ENCODE measurements at places on chromosomes 4 and X.

DNA sequence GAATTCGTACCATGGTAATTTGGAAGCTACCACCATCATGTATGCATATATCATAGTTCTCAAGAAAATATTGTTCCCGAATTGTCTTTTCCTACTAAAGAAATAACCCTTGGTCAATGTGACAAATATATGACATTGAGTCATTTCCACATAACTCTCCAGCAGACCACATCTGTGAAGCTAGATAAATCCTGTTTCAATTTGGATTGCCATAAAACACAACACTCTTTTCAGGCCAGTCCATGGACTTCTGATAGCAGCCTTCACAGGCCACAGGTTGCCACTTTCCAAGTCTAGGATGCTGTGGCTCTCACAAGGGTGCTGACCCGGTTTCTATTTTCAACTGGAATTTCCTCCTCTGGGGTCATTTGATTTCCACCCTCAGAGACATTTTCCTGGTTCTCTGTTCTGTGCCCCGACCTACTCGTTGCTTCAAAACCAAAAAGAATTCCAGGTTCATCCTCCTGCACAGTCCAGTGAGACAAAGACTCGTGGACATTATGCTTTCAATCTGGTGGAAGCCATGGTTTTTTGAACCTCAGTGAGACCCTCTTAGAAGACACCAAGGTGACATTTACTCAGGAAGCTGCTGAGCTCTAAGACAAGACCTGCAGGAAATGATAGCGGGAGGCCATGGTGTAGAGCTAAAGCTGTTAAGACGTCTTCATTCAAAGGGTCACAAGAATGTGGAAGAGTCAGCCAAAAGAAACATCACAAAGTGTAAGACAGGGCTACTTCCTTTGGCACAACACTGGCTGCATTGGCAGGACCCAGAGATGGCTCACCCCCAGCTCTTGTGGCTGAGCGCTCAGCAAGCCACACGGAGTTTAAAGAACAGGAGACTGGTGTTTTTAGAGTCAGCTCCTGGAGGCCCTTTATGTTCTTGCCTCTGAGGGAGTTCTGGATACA, 119.8 kb downstream of the AMELX start:
- DNase-seq = no peak

GRCh38 chr4:37463033-37463856, 218.7 kb downstream of the NWD2 start:
- DNase-seq = no peak

- DNase-seq = no peak
Observed at GRCh38 chr4:165740911-165741310, 132.1 kb upstream of the TLL1 start.

DNA sequence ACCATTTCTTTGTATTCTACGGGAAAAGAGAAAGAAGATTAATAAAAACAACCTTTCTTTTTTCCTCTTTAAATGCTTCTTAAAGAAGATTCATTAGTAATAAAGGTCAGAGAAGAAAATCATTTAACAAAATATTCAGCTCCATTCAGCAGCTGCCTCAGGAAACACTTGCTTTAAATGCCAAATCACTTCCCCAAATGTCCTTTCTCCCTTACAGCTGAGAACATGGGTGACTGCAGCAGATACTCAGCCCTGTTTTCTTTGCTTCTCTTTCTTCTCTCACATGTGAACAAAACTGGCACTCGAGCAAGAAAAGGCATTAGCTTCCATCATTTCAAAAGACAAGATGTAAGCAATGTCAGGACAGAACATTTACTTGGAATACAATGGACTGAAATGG, 120.2 kb downstream of the INPP4B start:
- no peak for DNase-seq

DNA sequence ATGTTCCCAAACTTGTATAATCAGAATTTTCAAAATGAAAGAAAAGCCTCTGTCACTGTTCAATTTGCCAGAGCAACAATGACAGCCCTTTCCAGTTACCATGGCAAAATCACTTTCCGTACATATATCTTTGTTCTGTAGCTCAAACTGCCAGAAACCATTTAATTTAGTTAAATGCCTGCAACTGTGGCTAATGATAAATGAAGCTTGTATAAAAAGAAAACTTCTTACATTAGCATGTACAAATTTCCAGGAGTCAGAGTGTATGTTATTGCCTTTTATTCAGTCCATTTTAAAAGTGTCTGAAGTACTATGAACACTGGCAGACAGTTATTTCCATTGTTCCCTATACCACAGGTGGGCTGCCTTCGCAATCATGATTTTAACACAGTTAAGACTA, 30.3 kb downstream of the ARAP2 start:
- no peak for DNase-seq

GRCh38 chr4:93346840-93347239, 481.7 kb upstream of the ATOH1 start:
- DNase-seq = no peak

GRCh38 chr4:158155656-158156356, 17.0 kb downstream of the GASK1B start:
- DNase-seq = no peak

DNA sequence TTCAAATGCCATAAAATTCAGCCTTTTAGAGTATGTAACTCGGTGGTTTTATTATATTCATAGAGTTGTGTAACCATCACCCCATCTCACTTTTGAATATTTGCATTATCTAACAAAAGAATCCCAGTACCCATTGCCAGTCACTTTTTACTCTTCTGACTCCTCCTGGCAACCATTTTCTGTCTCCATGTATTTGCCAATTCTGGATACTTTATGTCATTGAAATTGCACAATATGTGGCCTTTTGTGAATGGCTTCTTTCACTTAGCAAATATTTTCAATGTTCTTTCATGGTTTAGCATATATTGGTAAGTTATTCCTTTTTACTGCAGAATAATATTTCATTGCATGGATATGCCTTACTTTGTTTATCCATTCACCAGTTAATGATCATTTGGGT, 79.9 kb downstream of the SLIT2 start:
- DNase-seq = no peak

GRCh38 chr4:159829184-159829583, 726.3 kb downstream of the RAPGEF2 start:
- DNase-seq = no peak

DNA sequence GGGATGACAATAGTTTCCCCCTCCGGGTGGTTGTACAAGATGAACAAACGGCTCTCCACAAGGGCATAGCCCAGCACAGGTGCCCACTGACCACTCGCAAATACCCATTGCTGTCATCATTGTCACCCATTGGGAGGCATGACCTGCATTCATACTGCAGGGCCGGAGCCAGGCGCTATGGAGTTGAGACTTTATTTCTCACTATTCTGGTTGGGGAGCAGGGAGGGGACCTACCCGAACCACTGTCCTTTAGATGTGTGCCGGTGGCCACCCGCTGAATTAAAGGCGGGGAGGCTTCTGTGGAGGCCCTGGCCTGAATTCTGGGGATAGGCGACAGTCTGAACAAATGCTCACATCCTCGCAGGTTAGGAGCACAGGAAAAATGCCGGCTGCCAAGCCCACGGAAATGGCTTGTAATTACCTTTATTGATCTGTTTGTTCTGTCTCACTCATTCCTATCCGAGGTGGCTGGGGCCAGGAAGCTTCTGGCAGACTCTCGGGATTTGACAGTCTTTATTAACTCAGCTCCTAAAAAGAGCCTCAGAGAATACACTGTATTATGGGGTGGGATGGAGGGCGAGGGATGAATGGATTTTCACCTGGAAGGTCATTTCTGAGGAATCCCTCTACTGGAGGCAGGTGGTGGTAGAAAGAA, 125.1 kb upstream of the PSAPL1 start:
- no peak for DNase-seq

- no peak for DNase-seq
Observed at GRCh38 chrX:12891171-12891570, 15.2 kb upstream of the TLR8 start.

GRCh38 chr4:46944345-46944744, 35.3 kb upstream of the COX7B2 start:
- DNase-seq = no peak

DNA sequence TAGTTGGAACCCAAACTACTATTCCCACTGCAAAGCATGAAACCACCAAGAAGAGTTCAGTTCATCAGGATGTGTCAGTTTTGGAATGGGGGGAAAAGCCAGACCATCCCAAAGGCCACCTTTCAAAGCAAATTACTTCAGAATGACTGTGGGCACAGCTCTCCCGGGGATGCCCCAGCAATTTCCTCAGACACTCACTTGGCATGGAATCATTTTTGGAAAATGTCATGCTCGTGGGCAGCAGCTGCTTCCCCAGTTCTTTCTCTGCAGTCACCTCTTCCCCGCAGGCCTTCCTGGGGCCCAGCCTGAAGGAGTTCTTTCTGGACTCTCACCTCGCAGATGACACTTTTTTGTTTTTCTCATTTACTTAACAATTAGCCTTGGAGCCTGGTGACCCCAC, 350.3 kb downstream of the NR3C2 start:
- DNase-seq = no peak

DNA sequence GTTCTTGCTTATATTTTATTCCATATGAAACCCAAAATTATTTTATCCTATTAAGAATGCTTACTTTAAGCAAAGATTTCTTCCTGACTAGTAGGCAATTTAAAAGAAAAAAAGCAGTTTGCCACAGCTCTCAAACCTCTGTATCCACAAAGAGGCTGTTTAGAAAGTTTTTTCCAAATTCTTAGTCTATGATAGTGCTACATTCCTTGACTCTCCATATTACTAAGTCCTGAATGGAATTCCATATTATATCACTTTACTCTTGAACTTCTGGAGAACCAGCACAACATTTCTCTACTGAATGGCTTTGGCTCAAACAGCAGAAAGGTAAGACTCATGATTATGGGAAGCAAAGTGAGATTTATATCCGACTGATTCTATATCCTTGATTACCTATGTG, 8.3 kb downstream of the SLC10A6 start:
- no peak for DNase-seq

GRCh38 chr4:95362906-95363558, 185.7 kb downstream of the UNC5C start:
- peak; percentile 23 for DNase-seq

DNA sequence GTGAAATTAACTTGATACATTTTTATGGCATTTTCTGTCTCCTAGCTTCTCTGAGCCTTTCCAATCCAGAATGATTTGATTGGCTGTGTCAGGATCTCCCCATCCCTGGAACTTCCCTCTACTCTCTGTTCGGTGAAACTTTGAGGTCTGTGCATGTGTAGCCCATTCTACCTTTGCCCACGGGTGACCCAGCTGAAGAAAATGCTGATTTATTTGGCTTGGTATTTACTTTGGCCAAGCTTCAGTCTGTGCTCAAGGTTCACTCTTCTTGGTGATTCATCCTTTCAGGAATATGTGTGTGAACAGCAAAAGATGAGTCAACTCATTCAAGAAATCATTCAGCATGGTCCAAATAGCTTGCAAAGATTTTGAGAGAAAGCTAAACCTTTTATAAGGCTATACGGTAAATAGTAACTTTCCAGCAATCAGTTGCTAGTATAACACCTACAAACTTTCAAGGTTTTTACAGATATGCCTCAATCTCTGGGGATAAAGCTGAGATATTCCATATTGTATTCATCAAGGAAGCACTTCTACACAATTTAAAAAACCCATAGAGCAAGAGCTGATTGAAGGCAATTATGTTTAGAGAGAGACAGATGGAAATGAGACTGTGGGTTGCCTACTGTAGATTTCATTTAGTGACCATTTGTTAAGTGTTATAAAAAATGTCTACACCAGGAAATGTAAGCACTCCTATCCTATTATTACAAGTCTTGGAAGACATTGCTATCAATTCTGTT, 233.9 kb upstream of the CXXC4 start:
- DNase-seq = no peak

GRCh38 chr4:124209211-124209610, 503.3 kb downstream of the ANKRD50 start:
- DNase-seq = no peak

- no peak for DNase-seq
Observed at GRCh38 chr4:141605425-141605856, 30.9 kb upstream of the IL15 start.

GRCh38 chr4:152209772-152210493, 326.0 kb downstream of the FBXW7 start:
- no peak for DNase-seq

GRCh38 chrX:23373129-23373804, 38.6 kb downstream of the PTCHD1 start:
- DNase-seq = no peak

- no peak for DNase-seq
Observed at GRCh38 chr4:143554728-143555597, 41.5 kb downstream of the SMARCA5 start.
